Parietal lobe (tissue), 2 donors: ENCODE measurements at places on chromosomes 12 and 14. TPM values are rescaled to one million over a fixed set of nuclear protein-coding genes. Genes with fewer than 3 reads are reported as not detected.

L2HGDH gene
- 19.1 TPM for total RNA-seq

RASSF8 gene
- 21.6 TPM for total RNA-seq

MMP19 gene
- total RNA-seq = not detected

FGD4 gene
- 73.2 TPM for total RNA-seq

ZDHHC22 gene
- 14.7 TPM for total RNA-seq

PPP1R1A gene
- 10.0 TPM for total RNA-seq
